ENCODE measurements at places on chromosomes 12 and 14. TPM values are rescaled to one million over a fixed set of nuclear protein-coding genes. Genes with fewer than 3 reads are reported as not detected.

DDN gene
- polyA plus RNA-seq = 72.6 TPM

RTRAF gene
- 110 TPM for polyA plus RNA-seq

ACVR1B gene
- 6.0 TPM for polyA plus RNA-seq

PRIM1 gene
- polyA plus RNA-seq = 6.3 TPM

C14orf180 gene
- polyA plus RNA-seq = 1.9 TPM

ETFBKMT gene
- polyA plus RNA-seq = 2.4 TPM

PRH2 gene
- polyA plus RNA-seq = not detected

DNA sequence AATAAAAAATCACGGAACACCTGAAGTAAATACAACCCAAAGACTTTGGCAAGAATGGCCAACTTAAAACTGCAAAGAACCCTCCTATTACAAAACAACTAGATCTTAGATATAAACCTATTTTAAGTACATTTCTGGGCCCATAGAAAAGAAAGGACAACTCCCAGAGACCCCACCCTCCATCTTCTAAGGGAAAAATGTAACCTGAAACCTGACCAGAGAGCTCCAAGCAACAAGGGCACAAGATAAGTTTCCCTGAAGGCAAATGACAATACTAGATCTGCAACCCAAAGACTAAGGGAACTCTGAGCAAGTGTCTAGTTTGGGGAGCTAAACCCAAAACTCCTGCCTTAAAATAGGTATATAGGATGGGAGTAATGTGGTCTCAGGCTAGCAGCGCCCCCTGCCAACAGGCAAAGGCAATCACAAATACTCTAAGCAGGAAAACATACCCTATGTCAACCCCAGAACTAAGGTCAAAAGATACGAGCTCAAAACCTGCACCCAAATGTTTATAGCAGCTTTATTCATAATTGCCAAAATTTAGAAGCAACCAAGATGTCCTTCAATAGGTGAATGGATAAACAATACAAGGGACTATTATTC, 218.9 kb downstream of the ITPR2 start:
- DNase-seq = no peak

- DNase-seq = no peak
Measured at GRCh38 chr14:73712540-73713180, 1.5 kb downstream of the PNMA1 start.

GRCh38 chr12:1297206-1297605, 297.2 kb downstream of the FBXL14 start:
- no peak for DNase-seq

GRCh38 chr12:92047393-92047826, 98.2 kb downstream of the BTG1 start:
- no peak for DNase-seq

DNA sequence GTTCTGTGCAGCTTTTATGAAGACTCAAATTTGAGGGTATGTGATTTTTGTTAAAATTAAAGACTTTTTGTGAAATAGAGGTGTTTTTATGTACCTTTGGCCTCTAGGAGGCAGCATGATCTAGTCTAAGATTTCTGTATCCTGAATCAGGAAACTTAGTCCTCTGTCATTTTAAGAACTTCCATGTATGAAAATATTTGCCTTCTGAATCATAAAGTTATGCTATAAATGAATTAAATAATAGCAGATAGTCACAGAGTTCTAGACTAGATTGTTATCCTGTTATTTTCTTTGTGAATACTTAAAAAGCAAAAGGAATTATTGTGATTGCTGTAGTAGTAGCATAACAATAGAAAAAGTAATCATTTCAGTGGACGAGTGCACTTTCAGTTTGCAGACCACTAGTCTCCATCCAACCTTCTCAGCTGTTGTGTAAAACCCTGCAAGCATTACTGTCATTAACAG, 56.3 kb downstream of the FGD4 start:
- no peak for DNase-seq

- DNase-seq = no peak
Measured at GRCh38 chr12:59874781-59875180, 279.0 kb downstream of the SLC16A7 start.

GRCh38 chr12:115661112-115661511, 616.4 kb downstream of the MED13L start:
- no peak for DNase-seq

DNA sequence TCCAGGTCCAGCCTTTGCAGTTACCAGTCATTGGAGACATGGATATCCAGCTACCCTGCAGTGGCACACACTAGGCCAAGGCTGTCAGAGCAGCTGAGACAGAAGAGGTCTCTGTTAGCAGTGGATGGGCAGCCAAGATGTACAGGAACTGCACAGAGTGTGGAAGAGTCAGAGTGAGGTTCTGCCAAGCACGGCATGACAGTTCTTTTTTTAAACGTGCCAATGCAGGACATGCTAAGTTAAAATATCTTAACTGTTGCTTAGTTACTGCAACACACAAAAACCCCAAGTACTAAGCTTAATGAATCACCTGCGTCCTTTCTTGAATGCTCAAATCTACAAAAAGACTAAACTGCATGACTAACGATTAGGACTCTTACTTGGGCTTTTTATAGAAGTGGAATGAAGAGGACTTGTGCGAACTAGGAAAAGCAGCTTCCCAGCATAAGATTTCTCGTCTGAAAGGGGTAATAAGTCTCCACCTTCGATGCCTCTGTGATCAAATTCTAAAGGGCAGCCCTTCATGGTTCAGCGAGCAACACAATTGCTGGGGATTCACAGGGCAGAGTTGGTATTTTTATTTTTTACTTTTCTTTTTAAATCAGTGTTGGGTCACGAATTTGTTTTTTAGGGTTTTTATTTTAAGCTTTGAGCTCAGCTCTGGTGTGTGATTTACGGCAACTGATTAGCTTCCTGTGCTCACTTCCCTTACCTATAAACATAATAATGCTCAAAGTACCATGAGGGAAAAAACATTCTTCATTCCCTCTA, 20.6 kb downstream of the MAPK1IP1L start:
- no peak for DNase-seq

DNA sequence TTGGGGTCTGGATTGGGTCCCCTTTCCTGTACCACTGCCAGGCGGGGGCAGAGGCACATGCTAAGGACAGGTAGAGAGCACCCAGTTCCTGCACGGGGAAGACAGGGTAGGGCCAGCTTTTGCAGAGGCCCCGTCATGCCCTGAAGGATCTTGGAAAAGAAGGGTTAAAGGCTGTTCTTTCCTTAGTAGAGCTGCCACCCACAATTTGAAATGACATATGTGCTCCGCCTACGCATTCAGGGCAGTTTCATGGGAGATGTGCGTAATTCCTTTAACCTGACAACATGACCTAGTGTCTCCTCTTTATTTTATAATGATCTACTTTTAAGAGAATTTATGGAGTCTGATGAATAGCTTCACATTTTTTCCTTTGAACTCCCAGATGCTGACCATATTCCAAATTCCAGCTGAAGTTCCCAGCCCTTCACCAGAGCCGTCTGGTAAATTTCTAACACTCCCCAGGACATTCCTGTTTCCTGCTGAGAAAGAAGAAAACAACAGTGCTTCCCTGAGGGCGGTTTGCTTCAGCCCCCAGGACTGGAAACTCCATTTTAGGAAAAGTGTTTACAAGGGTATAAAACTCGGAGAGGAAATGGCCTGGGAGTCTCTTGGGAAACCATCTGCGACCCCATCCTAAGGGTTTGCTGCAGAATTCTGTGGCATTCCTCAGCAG, 58.9 kb upstream of the PLEKHG3 start:
- DNase-seq = no peak

DNA sequence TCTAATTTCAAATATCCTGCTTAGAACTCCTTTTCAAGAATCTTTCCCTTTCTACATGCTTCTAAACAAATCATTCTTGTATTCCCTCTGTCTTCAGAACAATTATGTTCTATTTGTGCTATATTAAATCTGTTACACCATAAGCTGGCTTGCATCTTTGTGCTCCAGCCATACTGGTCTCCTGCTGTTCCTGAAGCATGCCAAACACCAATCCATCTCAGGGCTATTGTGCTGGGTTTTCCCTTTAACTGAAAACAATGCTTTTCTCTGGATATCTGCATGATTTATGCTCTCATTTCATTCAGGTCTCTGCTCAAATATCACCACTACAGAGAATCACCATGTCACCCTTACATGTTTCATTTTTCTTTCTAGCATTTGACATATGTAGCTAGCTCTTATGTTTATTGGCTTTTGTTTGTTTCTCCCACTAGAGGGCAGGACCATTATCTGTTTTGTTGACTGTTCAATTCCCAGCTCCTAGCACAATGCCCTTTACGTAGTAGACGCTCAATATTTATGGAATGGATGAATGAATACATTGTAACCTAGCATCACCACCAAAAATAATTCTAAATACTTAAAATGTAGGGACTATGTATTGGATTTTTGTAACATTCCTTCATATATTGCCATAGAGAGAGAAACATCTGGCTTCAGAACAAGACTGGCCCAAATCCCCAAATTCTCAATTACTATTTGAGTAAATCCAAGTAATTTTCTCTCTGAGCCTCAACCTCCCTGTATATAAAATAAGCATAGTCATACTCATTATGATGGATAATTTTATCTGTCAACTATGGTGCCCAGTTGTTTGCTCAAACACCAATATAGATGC, 302.0 kb upstream of the SYT1 start:
- DNase-seq = no peak

- DNase-seq = no peak
Measured at GRCh38 chr12:2205996-2206395, 153.2 kb downstream of the CACNA1C start.

DNA sequence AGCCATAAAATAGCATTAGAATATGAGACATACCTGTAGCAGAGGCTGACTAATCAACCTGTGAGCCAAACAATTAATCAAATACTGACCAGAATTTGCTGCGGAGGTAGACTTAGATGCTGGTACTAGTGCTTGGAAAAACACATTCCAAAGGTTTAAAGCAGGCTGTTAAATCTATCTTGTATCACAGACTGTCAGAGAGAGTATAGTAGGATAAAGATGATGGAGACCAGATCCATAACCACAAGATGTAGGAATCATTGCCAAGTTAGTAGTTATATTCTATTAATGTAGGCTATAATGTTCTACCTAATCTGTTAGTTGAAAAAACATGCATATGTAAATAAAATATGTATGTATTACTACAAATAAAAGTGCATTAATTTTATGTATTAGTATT, 726.2 kb downstream of the SLC6A15 start:
- DNase-seq = no peak

GRCh38 chr12:82132390-82132789, 225.8 kb downstream of the CCDC59 start:
- no peak for DNase-seq

- no peak for DNase-seq
Measured at GRCh38 chr12:10070380-10070779, 28.4 kb downstream of the CLEC1A start.

- no peak for DNase-seq
Measured at GRCh38 chr14:35245051-35245450, 47.1 kb upstream of the PSMA6 start.

GRCh38 chr14:32044454-32044853, 32.6 kb upstream of the ARHGAP5 start:
- DNase-seq = no peak

DNA sequence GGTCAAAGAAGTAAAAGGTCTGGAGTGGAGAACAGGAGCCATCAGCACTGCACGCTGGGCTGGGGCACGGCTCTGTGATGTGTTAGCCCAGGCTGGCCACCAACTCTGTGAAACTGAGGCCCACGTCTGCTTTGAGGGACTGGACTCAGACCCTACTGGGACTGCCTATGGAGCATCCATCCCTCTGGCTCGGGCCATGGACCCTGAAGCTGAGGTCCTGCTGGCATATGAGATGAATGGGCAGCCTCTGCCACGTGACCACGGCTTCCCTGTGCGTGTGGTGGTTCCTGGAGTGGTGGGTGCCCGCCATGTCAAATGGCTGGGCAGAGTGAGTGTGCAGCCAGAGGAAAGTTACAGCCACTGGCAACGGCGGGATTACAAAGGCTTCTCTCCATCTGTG, 7.1 kb downstream of the SUOX start:
- DNase-seq = no peak

GRCh38 chr14:54446161-54446693, 5.1 kb upstream of the CNIH1 start:
- DNase-seq = no peak

GRCh38 chr12:1593174-1594005, 991 bp downstream of the FBXL14 start:
- peak; percentile 70 for DNase-seq

GRCh38 chr12:56017181-56017580, 3.7 kb upstream of the IKZF4 start:
- no peak for DNase-seq

DNA sequence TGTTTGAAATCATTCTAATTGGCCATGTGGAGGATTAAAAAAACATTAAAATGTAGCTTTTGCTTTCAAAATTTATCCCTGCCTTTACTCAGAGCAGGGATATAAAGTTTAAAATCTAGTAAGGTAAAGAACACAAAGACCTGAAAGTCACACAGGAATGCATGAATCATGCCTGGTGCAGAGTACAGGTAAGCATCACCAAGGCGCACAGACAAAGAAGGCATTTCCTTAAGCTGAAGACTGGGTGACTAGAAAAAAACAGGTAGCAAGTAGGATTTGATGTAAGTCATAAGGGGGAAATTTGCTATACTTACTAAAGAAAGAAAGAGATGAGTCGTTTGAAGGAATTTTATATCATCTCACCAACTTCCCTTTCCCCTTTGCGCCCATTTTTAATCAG, 405.6 kb downstream of the GXYLT1 start:
- DNase-seq = no peak

DNA sequence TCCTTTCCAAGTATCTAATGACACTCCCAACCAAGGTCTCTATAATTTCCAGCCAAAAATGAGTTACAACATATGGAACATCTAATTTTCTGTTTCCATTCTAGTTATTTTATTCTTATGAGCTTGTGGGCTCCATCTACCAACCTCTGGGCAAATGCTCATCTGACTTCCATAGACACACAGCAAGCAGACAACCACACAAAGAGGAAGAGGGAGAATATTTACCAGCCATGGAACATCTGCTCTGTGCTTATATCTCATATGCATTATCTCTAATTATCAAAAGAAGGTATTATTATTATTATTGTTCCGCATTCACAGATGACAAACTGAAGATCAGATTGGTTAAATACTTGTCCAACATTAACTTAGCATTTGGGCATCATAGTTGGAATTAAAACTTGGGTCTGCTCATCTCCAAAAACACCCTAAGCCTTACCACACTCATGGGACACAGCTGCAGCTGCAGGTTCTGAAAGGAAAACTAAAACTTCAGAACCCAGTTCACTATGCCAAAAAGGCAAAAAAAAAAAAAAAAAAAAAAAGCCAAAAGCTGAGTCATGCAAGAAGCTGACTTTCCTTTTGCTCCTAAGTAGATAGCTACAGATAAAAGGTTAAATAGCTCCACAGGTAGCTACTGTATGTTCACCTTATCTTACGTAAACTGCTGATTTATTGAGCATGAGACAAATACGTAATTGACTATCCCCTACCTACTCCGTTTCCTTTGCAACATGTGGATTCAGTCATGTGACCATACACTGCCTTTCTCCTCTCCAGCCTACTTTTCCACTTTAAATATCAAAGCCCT, 23.6 kb upstream of the TCL1B start:
- no peak for DNase-seq

Measured in psoas muscle (tissue), 8 donors.